ENCODE measurements at places on chromosomes 12 and 14. TPM values are rescaled to one million over a fixed set of nuclear protein-coding genes. Genes with fewer than 3 reads are reported as not detected.

C12orf42 gene
- total RNA-seq = not detected

EML1 gene
- 84.0 TPM for total RNA-seq

SMCO2 gene
- total RNA-seq = not detected

ZNF740 gene
- total RNA-seq = 16.9 TPM

ADCY4 gene
- total RNA-seq = 1.4 TPM

KRT8 gene
- total RNA-seq = 0.95 TPM

TBX3 gene
- total RNA-seq = 20.5 TPM

KLRC3 gene
- total RNA-seq = not detected

Measured in bronchial smooth muscle cell (primary cell).